ENCODE measurements at places on chromosomes 1 and 21.

DNA sequence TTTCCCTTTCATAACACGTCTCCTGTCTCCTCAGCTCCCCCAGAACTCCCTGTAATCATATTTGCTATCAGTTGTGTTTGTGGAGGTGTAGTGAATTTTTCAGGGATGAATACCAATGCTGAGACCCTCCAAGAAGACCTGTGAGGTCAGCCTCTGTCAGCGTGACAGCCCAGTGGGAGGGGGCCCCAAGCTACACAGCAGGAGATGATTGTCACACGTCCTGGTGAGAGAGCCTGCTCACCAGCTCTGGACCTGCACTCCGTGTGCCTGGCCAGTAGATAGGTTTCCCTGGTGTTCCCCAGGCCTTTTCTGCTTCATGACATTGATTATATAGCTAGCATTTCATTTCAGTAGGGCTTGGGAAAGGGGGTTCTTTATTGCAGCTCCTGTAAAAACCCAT lies 421.5 kb downstream of the KIF26B start:
- DNase-seq = no peak

DNA sequence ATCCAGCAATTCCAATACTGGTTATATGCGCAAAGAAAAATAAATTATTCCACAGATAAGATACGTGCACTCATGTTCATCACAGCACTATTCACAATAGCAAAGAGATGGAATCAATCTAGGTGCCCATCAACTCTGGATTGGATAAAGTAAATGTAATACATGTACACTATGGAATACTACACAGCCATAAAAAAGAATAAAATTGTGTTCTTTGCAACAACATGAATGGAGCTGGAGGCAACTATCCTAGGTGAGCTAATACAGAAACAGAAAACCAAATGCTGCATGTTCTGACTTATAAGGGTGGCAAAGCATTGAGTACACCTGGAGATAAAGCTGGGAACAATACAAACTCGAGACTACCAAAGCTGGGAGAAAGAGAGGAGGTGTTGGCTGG lies 787.3 kb downstream of the KCNT2 start:
- no peak for DNase-seq

DNA sequence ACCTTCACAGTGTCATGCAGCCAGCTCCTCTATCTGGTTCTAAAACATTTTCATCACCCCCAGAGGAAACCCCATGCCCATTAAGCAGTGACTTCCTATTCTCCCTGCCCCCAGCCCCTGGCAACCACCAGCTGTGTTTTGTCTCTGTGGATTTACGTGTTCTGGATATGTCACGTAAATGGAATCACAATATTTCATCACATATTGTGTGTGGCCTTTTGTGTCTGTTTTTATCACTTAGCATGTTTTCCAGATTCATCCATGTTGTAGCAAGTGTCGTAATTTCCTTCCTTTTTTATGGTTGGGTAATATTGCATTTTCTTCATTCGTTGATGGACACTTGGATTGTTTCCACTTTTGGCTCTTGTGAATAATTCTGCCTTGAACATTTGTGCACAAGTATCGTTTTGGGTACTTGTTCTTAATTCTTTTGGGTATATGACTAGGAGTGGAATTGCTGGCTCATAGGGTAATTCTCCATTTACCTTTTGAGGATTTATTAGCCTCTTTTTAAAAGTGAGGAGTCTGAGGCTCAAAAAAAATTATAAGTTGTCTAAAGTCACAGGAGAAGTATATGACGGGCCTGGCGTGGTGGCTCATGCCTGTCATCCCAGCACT lies 127.0 kb downstream of the MRPS6 start:
- DNase-seq = no peak

GRCh38 chr21:33230545-33231324 lies 997 bp downstream of the IFNAR2 start:
- peak; percentile 67 for DNase-seq

GRCh38 chr1:32622806-32623681 lies 27.3 kb downstream of the ZBTB8OS start:
- DNase-seq = no peak

GRCh38 chr21:23718446-23719285 lies 1888.6 kb downstream of the MRPL39 start:
- DNase-seq = no peak

DNA sequence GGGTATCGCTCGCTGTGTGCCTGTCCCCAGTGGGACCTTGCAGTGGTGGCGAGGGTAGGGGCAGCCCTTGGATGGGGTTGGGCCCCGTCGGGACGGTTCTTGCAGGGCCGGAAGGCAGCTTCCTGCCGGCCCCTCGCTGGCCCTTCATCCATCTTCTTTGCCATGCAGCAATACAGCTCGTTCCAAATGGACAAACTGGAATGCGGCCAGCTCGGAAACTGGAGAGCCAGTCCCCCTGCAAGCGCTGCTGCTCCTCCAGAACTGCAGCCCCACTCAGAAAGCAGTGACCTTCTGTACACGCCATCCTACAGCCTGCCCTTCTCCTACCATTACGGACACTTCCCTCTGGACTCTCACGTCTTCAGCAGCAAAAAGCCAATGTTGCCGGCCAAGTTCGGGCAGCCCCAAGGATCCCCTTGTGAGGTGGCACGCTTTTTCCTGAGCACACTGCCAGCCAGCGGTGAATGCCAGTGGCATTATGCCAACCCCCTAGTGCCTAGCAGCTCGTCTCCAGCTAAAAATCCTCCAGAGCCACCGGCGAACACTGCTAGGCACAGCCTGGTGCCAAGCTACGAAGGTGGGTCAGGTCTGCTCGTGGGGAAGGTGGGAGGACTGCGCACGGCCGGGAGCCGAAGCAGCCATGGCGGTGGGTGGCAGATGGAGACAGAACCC lies 45.8 kb downstream of the SIM2 start:
- DNase-seq = no peak

DNA sequence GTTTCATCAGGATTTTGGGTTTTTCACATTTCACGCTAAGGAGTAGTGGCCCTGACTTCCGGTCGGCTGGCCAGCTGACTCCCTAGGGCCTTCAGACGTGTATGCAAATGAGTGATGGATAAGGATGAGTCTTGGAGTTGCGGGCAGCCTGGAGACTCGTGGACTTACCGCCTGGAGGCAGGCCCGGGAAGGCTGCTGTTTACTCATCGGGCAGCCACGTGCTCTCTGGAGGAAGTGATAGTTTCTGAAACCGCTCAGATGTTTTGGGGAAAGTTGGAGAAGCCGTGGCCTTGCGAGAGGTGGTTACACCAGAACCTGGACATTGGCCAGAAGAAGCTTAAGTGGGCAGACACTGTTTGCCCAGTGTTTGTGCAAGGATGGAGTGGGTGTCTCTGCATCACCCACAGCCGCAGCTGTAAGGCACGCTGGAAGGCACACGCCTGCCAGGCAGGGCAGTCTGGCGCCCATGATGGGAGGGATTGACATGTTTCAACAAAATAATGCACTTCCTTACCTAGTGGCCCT lies 23.1 kb upstream of the TNFRSF1B start:
- peak; percentile 98 for DNase-seq

GRCh38 chr1:69814926-69815325 lies 247.2 kb downstream of the LRRC7 start:
- DNase-seq = no peak
